ENCODE measurements at places on chromosomes 7 and 10.
A peak's percentile ranks its signal among the peaks of the same experiment; 100 is the strongest.

DNA sequence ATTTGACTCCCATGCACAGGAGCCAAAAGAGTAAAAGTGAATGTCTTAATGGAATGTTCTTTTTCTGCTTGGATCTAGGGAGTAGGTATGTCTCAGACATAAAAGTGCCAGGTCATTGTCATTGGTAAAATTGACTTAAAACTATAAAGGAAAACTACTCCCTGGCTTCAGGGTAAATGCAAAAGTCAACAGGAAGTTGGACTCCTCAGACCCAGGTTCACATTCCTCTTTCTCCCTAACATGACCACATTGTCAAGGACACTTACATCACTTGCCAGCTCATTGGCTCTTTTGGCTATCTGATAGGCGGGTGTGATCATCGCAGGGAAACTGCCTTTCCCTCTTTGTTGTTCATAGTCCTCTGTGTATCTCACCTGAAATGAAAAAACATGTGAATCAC lies 13.7 kb downstream of the NRAP start:
- no peak for DNase-seq

DNA sequence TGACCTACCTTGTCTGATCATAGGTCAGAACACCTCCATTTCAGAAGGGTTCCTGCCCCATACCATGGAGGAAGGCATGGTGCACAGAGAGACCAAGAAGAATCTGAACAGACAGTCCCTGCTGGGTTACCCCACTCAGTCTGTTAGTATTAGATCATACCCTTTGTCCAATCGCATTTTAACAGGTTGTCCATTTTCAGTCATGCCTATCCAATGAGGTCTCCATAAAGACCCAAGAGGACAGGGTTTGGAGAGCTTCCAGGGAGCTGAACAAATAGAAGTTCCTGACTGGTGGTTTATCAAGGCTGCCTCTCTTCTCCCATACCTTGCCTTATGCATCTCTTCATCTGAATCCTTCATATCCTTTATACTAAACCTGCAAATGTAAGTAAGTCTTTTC lies 21.2 kb upstream of the SLC16A12 start:
- no peak for DNase-seq

GRCh38 chr10:28137907-28138880 lies 139.3 kb upstream of the ODAD2 start:
- DNase-seq, result no peak

DNA sequence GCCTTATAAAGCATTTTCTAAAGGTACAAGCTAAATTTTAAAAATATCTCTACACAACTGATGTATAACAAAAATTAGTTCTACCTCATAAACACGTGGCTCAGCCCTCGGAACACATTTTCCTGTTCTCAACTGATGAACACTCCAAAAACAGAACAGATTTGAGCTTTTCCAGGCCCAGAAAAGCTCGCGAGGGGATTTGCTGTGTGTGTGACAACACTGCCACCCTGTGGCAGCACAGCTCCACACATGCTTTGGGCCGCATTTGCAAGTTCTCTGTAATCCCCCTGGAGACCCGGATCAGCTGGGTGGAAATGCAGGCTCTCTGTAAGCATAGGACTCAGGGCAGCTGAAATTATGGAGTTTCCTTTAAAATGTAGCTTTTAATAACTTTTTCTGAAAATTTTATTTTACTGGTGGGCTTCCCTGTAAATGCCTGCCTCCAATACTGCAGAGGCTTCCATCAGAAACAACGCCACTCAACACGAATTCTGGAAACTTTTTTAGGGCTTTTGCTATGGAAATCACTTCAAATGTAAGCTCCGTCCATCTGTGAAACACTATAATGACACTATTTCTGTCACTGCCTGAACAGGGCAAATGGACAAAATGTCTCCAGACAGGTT lies 155.5 kb downstream of the COBL start:
- peak; percentile 29 for DNase-seq

DNA sequence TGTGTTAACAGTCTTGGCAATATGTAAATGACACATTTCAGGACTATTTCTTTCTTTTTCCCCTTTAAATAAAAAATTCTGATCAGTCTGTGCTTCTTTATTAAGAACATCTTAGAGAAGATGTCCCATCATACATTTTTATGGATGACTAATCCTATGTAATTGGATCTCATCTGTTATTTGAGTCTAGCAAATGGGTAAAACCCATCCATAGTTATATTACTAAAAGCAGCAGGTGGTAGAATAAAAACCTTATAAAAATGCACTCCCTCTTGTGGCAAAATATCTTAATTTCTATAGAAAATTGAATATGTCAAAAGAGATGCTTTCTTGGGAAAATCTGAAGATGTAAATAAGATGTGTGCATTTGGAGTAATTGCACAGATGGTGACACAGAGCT lies 35.3 kb downstream of the TRRAP start:
- no peak for DNase-seq

DNA sequence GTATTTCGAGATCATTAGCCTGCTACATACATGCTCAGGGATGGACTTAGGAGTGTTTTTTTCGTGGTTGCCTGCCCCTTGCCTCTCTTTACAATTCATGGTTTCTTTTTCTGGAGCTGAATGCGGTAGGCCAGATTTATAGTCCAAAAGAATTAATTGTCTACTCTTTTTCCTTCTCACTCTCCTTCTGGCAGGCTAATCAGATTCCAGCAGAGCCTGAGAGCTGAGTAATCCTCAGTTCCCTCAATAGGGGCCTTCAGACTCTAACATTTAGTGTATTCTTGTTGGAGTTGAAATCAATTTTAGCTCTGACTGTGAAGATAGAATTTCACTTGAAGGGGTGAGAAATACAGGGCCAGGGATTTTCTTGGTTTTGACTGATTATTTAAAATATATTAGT lies 16.4 kb downstream of the SORCS3 start:
- no peak for DNase-seq

DNA sequence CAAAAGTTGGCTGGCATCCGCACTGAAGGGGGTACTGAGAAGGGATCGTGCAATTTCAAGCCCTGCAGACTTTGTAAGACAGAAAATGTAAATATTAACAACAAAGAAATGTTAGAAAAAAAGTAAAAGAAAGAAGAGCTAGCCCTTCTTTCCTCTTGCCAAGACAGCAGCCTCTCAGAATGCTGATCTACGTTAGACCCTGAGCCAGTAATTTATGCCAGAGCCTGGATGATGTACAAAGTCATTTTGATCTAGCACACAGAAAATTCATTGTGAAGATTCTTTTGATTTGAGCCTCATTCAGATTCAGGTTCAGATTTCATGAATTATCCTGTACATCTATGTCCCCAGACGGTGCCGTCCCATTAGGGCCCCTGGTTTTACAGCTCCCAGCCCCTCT lies 105.2 kb downstream of the PRKCQ start:
- no peak for DNase-seq

- no peak for DNase-seq
Observed at GRCh38 chr7:5367661-5368060, 56.0 kb downstream of the TNRC18 start.

- no peak for DNase-seq
Observed at GRCh38 chr10:77358656-77359055, 279.0 kb downstream of the KCNMA1 start.

GRCh38 chr10:76284351-76284750 lies 852.9 kb downstream of the LRMDA start:
- no peak for DNase-seq

DNA sequence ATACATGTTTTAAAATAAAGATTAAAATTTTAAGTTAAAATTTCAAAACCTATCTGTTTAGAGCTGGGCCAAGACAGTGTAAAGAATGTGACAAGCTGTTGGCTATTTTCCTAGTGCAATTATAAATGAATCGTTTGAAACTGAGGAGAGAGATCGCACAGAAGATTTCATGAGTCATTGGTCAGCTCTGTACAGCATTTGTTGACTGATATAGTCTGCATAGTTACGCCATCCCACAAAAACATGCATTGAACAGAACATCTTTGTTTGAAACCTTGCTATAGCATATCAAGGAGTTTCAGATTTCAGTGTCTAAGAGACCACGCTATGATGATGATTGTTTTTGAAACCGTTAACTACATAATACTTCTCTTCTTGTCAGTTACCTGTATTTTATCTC lies 1.3 kb upstream of the C10orf67 start:
- no peak for DNase-seq

DNA sequence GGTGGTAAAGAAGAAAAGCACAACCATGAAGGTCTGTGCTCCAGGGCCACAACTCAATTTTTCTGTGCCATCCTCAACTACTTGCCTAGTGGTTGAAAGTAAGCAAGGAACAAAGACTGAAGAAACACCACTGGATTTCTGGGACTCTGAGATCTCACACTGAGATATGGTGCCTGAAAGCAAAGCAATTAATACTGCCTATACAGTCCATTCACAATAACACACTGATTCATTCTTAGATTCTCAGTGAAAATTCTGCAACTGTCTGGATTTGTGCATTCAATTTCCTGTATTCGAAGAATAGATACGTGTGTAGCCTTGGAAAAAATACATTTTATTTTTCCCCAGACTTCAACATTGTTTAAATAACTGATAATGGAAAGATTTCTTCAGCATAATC lies 116.4 kb upstream of the FAM133B start:
- DNase-seq, result no peak

DNA sequence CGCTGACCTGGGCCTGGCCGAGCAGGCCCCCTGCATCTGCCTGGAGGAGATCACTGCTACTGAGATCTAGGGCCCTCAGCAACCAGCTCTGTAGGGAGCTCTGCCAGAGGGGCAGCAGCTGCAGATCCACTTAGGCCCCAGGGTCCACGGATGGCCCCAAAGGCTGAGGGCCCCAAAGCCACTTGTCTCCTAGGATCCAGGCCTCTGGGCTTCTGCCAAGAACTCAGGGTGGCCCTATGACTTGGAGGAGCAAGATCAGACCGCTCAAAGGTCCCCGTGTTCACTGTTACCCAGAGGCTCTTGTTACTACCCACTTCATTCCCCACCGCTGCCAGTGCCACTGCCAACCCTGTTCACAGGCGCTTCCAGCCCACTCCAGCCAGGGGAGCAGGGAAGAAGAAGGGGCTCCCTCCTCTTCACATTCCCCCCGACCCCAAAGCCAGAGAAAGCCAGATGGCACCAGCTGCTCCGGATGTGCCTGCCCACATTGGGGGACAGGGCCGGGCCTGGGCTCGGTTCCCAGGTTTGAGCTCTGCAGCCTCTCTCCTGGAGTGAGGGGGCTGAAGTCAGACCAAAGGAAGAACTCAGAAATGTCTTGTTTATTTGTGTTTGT lies 7.6 kb downstream of the LZTS2 start:
- no peak for DNase-seq

GRCh38 chr7:100604028-100604975 lies 2.1 kb downstream of the PCOLCE start:
- DNase-seq, result peak; percentile 89

- no peak for DNase-seq
Observed at GRCh38 chr10:69375307-69376151, 41.2 kb downstream of the TACR2 start.

All from 8988T (cell line).